ENCODE measurements at places on chromosomes 5 and 9. TPM values are rescaled to one million over a fixed set of nuclear protein-coding genes. Genes with fewer than 3 reads are reported as not detected.

Gene STXBP1
- total RNA-seq, result 5.7 TPM

- no peak for DNase-seq
Measured at GRCh38 chr9:70902692-70903131, 218.7 kb downstream of the TRPM3 start.

Gene SPIN1
- total RNA-seq, result 64.1 TPM

Gene NXNL2
- total RNA-seq, result 0.54 TPM

Gene PCDHGB2
- 2.4 TPM for total RNA-seq

- no peak for DNase-seq
Measured at GRCh38 chr9:122392714-122393113, 21.9 kb downstream of the PTGS1 start.

Gene ACSL6
- 0.27 TPM for total RNA-seq

Gene TUSC1
- 14.3 TPM for total RNA-seq

GRCh38 chr5:147482706-147483180 lies 27.1 kb downstream of the DPYSL3 start:
- peak; percentile 48 for DNase-seq

Gene TMEM174
- total RNA-seq, result not detected

GRCh38 chr9:127700594-127701255 lies 6.1 kb upstream of the CFAP157 start:
- no peak for DNase-seq

- no peak for DNase-seq
Measured at GRCh38 chr5:158965334-158965733, 134.4 kb downstream of the EBF1 start.

DNA sequence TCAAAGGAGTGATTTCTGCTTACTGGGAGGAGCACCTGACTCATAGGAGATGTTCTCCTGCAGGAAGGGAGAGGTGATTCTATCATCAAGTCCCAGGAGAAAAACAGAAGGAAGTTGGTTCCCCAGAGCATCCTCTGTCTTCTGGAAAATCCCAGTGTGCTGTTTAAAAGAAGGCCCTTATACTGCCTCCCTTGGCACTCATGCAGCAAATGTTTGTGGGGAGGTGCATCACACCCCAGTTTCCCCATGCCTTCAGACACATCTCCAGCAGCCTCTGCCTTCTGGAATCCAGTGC lies 63.1 kb downstream of the PPARGC1B start:
- DNase-seq, result no peak

- no peak for DNase-seq
Measured at GRCh38 chr5:166358127-166358830, 1933.2 kb upstream of the WWC1 start.

DNA sequence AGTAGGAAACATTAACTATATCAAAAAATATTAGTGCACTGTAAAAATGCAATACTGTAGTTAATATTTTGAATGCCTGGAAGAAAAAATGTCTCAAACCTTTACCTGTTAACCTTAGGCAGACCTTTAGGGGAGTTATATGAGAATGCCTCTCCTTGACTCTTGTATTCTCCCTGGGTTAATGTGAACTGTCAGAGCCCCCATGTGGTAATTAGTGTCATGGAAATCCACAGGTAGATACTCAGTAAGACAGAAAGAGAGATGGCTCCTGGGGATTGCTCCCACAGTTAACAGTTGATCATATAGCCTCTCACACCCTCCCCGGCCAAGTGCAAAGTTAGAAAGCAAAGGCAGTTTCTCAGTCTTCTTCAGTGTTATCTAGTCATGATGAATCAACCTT lies 742.8 kb downstream of the NR2F1-AS1 start:
- DNase-seq, result no peak

DNA sequence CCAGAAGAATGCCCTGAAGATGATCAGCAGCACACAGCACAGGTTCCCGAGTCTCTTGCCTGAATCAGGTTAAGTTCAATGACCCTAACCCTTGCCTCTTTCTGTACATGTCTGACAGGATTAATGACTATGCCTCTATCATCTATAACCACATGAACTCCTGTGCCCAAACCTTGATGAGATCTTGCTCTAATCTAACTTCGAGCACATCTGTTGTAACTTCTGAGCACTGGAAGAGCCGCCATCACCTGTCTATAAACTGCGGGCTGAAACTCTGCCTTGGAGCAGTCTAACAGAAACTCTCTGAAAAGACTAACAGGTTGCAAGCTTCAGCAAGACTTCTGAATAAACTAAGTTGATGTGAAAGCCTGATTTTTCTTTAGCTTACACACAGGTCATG lies 44.5 kb downstream of the SERINC5 start:
- DNase-seq, result no peak

- no peak for DNase-seq
Measured at GRCh38 chr5:33261305-33261704, 179.5 kb upstream of the TARS1 start.

DNA sequence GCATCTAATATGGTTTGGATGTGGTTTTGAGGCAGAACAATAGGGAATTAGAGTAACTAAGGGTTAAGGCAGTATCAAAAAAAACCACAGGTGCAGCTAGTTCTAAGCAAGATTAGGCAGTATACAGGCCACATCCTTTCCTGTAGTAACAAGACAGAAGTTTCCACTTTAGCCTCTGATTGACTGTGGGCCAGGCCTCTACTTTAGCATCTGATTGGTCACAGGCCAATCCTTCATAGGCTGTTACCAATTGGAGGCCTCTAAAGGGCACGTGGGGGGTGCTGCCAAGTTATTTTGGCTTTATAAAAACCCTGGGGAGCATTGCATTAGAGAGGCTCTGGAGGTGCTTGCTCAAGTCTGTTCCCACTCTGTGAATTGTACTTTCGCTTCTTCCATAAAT lies 144.1 kb upstream of the ST8SIA4 start:
- no peak for DNase-seq

- DNase-seq, result no peak
Measured at GRCh38 chr5:180865981-180866695, 5.1 kb upstream of the ZFP62 start.

DNA sequence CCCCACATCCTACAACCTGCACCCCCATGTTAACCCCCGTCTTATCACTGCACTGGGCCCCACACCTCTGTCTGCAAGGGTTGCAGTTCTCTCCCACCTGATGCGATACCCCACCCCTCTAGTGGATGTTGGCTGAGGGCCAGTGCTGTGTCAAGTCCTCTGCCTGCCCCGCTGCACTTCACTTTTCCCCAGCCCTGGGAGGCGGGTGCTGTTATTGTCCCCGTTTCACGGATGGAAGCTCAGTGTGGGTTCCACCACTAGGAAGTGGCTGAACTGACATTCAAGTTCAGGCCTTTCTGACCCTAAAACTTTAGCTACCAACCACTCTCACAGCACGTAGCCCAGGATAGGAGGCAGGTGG lies 3.5 kb downstream of the SNCB start:
- no peak for DNase-seq

All from hematopoietic multipotent progenitor cell (in vitro differentiated cells).